CD4-positive, alpha-beta T cell (primary cell): ENCODE measurements at places on chromosomes 11 and 22.
A peak's percentile ranks its signal among the peaks of the same experiment; 100 is the strongest.

- DNase-seq = peak; percentile 23
Measured at GRCh38 chr22:37266581-37267134, 15.7 kb upstream of the CYTH4 start.

DNA sequence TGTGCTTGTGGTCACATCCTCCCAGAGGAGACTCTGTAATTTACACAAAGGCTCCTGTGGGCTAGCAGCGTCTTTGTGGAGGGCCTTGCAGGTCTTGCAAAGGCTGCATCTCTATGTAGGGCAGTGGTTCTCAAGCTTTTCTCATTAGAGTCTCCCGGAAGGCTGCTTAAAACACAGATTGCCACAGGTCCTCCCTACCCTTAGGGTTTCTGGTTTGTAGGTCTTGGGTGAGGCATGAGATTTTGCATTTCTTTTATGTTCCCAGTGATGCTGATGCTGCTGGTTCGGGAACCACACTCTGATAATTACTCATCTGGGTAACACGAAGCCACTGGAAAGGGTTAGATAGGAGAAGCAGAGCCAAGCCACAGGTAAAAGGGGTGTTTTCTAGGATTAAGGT is 151.3 kb upstream of the ZBED5 start:
- DNase-seq = no peak

- DNase-seq = no peak
Measured at GRCh38 chr11:67045314-67045713, 11.3 kb upstream of the RHOD start.

DNA sequence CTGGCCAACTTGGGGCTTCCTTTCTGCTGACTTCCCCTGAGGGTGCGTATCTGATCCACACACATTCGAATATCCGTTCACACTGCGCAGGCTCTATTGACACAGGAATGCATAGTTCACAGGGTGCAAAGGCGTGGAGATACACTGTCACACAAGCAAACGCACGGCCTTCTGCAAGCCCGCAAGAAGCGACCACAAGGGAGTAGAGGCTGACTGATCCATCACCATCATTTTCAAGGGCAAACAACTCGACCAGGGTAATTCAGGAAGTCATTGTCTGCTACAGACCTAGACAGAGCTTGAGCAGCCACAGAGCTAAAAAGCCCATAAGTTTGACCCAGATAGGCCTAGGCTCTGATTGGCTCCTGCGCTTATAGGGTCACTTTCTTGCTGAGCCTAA is 392.3 kb downstream of the MN1 start:
- no peak for DNase-seq

- DNase-seq = no peak
Measured at GRCh38 chr22:39526736-39527171, 5.8 kb downstream of the RPS19BP1 start.

DNA sequence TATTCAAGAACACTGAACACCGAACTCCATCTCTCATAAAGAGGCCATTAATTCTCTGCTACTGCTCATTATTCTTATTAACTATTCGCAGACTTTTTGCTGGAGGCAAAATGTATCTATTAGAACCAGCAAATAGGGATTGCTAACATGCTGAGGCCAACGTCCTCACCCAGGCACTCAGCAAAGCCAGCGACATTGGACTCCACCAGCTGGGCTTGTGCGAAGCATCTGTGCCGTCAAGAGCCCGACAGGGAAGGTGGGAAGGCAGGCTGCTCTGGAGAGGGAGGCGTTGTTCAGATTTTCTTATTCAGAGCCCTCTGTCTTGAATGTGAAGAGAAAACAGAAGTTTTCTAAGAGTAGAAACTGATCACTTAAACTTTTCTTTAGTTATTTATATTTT is 615.6 kb upstream of the KIRREL3 start:
- no peak for DNase-seq

DNA sequence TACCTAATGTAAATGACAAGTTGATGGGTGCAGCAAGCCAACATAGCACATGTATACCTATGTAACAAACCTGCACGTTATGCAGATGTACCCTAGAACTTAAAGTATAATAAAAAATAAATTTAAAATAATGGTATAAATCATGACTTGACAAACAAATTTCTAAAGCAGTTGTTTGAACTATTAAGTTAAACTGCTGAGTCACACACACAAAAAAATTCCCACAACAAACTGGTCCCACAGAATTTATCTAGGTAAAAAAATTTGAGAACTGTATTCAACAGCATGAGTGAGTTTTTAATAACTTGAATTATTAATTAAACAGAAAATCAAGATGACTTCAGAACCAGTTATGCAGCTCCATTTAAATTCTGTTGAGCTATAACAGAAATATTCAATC is 186.0 kb upstream of the SOX6 start:
- DNase-seq = no peak

DNA sequence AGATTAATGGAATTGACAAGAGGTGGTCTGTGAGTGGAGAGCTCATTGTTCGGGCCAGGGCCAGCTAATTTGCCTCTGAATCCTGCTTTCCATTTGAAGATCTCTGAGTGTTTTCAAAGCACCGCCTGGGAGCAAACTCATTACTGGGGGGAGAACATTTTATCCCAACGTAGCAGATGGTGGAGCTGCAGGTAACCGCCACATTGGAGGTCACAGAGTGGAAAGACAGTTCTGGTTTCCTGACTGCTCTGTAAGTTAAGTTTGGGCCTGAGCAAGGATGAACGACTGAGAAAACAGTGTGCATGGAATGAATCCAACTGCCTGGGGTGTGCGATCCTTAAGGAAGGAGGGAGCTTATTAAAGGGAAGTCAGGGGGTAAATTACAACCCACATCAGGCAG is 30.5 kb downstream of the LMO2 start:
- no peak for DNase-seq

DNA sequence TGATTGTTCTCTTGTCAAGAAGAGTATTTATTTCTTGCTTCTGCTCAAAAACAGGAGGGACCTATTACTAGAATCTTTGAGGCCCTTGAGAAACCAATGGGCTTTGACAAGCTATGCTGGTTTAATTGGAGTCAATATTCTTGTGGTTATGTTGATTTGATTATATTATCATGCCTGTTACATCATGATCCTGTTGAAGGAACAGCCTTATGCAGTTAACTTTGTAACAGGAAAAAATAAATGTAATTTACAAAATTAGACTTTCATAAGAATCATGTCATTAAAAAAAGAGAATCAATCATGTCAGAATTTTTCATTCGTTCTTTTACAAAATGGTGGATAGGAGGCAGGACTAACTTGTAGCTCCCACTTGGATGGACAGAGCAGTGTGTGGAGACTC is 386.1 kb upstream of the DDI1 start:
- no peak for DNase-seq

DNA sequence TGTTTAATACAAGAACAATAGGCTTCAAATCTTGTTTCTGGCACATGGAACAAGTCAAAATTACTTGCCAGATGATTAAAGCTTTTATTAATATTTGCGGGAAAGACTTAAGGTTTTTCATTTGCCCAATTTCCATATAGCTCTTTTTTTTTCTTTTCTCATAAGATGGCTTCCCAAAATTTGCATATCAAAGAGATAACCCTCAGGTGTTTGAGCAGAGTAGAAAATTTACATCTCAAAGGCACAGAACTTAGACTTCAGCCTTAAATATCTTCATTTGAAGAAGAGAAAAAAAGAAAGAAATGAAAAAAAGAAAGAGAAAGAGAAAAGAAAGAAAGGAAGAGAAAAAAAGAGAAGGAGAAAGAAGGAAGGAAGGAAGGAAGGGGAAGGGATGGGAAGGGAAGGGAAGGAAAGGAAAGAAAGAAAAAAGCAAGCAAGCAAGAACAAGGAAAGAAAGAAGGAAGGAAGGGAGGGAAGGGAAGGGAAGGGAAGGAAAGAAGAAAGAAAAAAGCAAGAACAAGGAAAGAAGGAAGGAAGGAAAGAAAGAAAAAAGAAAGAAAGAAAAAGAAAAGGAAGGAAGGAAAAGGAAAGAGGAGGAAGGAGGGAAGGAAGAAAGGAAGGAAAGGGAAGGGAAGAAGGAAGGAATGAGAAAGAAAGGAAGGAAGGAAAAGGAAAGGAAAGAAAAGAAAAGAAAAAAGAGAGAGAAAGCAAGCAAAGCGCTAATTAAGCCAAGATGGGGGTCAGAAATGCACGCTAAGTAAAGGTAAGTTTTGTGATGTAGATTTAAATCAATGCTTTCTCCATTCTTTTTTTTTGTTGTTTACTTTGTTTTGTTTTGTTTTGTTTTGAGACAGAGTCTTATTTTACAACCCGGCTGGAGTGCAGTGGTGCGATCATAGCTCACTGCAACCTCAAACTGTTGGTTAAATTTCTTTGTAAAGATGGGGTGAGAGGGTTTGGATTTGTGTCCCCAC is 20.2 kb upstream of the IFITM3 start:
- DNase-seq = no peak

DNA sequence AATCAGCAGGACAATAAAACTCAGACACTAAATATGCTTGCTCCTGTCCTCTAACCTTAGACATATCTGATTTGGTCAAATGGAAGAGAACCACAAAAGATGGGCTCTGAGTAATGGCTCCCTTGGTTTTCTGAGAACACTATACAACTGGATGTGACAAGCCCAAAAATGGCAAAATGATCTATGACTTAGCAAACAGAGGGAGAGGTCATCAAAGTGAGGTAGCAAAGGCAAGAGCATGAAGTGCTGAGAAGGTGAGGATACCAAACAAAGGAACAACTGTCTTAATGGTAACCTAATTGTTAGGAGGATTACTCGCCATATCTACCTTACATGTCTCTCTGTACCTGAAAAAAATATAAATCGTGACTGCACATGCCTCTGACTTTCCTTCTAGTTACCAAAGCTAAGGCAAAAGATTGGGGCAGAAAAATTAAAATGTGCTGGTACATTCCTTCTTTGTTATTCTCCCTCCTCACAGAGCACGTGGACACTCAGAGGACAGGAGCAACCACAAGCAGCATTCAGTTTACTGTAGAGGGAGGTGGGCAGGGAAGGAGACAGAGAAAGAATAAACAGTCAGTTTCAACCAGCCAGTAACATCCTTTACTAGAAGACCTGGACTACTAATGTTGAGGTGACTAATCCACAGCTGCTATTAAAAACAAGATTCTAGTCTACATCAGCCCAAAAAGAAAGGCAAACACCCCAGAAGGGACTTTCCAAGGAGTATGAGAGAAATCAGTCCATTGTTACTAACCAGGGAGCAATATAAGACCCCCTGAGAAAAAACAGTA is 88.8 kb downstream of the AMBRA1 start:
- DNase-seq = no peak

- DNase-seq = peak; percentile 30
Measured at GRCh38 chr11:64181506-64182411, 4.2 kb upstream of the STIP1 start.

DNA sequence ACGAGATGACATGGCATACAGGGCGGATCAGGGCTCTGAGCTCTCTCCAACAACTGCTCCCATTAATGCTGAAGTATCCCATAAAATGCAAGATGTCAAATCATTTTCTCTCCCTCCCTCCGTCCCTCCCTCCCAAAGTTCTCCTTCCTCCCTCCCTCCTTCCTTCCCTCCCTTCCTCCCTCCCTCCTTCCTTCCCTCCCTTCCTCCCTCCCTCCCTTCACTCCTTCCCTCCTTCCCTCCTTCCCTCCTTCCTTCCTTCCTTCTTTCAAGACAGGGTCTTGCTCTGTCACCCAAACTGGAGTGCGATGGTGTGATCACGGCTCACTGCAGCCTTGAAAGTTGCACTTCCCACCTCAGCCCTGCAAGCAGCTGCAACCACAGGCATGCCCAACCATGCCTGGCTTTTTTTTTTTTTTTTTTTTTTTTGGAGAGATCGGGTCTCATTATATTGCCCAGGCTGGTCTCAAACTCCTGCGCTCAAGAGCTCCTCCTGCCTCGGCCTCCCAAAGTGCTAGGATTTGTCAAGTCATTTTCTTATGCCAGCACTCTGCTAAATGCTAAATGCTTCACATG is 38.2 kb downstream of the TXN2 start:
- no peak for DNase-seq
